D721Med (cell line): ENCODE measurements at places on chromosomes 2 and 18.

- no peak for DNase-seq
These were observed 50.6 kb downstream of the MAPRE2 start for GRCh38 chr18:35091841-35092240.

GRCh38 chr2:15776629-15776919, 163.8 kb upstream of the MYCN start:
- no peak for DNase-seq

DNA sequence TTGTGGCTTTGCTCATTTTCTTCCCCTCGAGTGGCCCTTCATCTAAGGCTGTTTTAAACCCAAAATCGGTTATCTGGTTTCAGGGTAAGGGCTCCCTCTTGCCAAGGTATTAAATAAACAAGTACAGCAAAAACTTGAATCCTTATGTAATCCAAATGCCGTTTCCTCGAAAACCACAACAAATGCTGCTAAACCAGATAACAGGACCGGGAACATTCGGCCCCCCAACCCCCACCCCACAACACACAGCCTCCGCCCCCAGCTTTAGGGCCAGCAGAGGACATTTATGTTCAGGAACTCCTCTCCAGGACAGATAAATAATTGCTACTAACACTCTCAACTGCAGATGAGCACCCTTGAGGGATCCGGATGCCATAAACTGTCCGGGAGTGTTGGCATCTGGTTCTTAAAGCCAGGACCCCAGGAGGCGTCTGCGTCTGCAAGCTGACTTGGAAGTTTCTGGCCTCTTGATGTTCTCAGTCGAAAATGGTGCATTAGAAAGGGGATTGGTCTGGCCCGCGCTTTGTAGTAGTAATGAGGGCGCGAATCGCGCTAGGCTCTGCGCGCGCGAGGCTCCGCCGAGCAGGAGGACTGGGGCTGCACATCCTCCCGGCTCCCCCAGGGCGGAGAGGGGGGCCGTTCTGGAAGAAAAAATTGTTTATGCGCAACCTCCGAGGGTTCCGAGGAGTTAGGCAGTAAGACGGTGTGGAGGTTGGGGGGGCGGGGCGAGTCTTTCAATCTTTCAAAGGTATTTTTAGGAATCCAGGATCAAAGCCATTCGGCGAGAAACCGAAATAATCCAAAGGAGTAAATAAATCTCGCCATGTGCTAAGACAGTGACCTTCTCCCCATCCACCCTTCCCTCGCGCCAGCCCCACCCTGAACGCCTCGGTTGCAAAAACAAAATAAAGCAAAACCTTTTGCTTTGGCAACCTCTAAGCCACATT, 3.9 kb upstream of the ID2 start:
- no peak for DNase-seq

DNA sequence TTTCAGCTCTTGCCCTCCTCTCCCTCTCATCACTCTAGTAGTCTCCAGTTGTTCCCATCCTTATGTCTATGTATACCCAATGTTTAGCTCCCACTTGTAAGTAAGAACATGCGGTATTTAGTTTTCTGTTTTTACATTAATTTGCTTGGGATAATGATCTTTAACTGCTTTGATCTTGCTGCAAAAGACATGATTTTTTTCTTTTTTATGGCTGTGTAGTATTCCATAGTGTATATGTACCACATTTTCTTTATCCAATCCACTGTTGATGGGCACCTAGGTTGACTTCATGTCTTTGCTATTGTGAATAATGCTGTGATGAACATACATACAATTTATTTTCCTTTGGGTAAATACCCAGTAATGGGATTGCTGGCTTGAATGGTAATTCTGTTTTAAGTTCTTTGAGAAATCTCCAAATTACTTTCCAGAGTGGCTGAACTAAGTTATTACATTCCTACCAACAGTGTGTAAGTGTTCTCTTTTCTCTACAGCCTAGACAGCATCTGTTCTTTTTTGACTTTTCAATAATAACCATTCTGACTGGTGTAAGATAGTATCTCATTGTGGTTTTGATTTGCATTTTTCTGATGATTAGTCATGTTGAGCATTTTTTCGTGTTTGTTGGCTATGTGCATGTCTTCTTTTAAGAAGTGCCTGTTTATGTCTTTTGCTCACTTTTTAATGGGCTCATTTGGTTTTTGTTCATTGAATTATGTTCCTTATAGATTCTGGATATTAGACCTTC, 179.6 kb upstream of the SLC39A10 start:
- no peak for DNase-seq

DNA sequence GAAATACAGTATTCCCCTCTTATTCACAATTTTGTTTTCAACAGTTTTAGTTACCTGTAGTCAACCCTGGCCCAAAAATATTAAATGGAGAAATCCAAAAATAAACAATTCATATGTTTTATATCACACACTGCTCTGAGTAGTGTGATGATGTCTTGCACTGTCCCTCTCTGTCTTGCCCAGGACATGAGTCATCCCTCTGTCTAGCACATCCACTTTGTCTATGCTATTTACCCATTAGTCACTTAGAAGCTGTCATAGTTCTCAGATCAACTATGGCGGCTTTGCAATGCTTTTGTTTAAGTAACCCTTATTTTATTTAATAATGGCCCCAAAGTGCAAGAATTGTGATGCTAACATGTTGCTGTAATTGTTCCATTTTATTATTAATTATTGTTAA, 380.6 kb upstream of the REG3G start:
- DNase-seq, result no peak

DNA sequence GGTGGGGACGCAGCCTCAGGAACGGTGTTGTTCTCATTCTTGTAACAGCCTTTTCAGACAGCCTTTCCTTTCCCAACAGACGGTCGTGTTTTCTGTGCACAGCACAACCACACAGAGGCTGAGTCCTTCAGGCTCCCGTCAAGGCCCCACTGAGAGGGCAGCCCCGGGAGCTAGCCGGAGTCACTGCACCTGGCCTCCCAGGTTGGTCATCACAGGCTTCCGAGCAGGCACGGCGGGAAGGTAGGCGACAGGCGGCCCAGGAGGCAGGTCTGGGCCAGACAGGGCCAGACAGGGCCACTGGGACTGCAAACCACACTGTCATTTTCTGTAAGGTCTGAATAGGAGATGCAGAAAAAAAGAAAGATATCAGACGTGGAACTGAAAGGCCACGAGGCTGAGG, 570.8 kb downstream of the GALR1 start:
- DNase-seq, result no peak

- DNase-seq, result no peak
These were observed 109.9 kb upstream of the CD302 start for GRCh38 chr2:159907909-159908308.

GRCh38 chr18:24138789-24139616, at the start of gene CABYR:
CABYR (plus strand) TSS chr18:24139062; CDS start chr18:24143115, 4,053 bp downstream.
- peak; percentile 55 for DNase-seq

DNA sequence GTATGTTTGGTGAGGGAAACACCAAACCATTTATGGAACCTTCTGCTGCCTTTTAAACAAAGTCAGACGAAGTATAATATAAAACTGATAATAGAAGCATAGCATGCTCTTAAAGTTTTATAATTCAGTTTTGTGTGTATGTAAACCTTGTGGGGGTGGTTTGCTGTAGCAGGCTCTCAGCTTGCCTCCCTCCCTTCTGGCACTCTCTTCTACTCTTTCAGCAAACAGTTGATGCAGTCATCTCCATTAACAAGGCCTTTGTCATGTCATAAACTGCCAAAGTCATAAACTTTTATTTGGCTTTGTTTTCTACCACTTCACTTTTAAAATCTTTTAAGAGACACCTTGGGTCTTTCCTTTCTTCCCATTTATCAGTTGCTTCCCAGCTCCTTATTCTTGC, 448.2 kb upstream of the SETBP1 start:
- no peak for DNase-seq

GRCh38 chr2:101082998-101083397, 68.2 kb downstream of the TBC1D8 start:
- DNase-seq, result no peak

- no peak for DNase-seq
These were observed 402.3 kb downstream of the ERBB4 start for GRCh38 chr2:212136216-212136795.

- no peak for DNase-seq
These were observed 156.0 kb downstream of the TFCP2L1 start for GRCh38 chr2:121128741-121129659.

DNA sequence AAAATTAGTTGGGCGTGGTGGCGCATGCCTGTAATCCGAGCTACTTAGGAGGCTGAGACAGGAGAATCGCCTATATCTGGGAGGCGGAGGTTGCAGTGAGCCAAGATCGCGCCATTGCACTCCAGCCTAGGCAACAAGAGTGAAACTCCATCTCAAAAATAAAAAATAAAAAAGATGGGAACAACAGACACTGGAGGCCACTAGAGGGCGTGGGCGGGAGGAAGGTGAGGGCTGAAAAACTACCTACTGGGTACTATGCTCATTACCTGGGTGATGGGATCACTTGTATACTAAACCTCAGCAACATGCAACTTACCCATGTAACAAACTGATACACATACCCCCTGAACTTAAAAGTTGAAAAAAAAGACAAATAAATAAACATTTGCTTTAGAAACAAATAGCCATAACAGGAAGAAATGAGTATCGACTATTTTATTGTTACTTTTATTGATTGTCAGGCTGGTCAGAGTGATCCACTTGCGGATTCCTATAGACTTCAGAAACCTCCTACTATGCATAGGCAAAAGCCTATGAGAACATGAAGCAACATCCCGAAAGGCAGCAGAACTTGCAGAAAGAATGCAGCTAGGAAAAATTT, 61.0 kb downstream of the TMEM163 start:
- DNase-seq, result no peak

- DNase-seq, result no peak
These were observed 187.7 kb downstream of the MYO3B start for GRCh38 chr2:170365686-170366085.

GRCh38 chr18:59671551-59671950, 25.7 kb downstream of the CCBE1 start:
- DNase-seq, result no peak

GRCh38 chr2:12766421-12766879, 49.7 kb downstream of the TRIB2 start:
- no peak for DNase-seq

DNA sequence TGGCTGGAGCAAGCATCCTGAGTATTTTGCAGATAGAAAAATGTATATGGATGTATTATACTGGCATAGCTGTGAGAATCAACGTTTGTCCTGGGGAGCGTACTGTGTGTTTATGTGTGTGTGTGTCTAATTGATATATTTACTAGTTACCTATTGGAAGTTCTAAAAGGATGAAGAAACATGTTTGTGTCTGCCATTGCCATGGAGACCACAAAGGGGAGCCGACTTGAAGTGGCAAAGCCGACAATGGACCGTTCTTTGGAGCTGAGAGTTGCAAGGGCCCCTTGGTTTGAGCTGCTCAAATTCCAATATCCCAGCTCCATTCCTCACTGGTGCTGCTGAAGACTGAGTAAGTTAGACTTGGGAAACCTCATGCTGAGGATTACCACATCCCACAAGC, 14.3 kb upstream of the SLC25A52 start:
- no peak for DNase-seq

- no peak for DNase-seq
These were observed 95.3 kb downstream of the CCDC93 start for GRCh38 chr2:117918608-117919007.

DNA sequence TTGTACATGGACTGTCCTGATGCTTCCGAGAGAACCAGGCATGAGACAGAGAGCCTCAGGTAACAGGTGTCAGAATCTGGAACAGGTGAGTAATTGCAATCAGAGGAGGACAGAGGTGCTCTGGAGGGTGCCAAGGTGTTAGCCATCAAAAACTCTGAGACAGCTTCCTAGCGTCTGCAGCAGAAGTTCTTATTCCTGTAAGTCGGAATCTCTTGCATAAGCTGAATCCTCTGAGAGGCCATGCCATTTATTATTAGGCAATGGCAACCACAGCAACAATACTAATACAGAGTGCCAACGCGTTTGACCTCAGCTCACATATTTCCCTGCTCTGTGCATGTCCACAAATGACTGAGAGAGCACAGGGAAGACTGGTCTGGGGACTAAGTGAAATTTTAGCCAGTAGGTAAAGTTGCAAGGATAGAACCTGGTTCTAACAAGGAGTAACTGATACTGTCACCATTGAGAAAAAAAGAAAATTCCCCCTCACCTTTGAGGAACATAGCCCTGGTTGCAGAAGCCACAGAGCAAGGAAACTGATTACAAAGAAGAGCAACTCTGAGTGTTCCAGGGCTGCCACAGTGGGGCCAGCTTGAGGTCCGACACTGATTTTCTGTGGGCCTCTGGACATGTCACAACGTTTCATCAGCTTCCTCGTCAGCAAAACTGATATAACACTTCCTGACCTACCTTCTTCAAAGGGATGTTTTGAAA, 55.1 kb upstream of the ACSL3 start:
- no peak for DNase-seq

- DNase-seq, result no peak
These were observed 1.1 kb downstream of the DNAJC27 start for GRCh38 chr2:24970483-24971285.
